Dermis blood vessel endothelial cell (primary cell): ENCODE measurements at places on chromosomes 3 and 15. TPM values are rescaled to one million over a fixed set of nuclear protein-coding genes. Genes with fewer than 3 reads are reported as not detected.

Gene CD200R1
- total RNA-seq, result not detected in 2 replicates

Gene DALRD3
- 45.1 and 47.5 TPM in 2 replicates for total RNA-seq

Gene MRAS
- total RNA-seq, result 6.8 and 11.5 TPM in 2 replicates

Gene SOX2
- total RNA-seq, result 0.05 TPM in 1 of 2 replicates, not detected in the other

Gene CHRM5
- total RNA-seq, result 0.17 TPM in 1 of 2 replicates, not detected in the other

Gene GOLGA8H
- 1.0 and 1.2 TPM in 2 replicates for total RNA-seq

Gene SLC51B
- not detected in 2 replicates for total RNA-seq

Gene CPOX
- 26.0 and 33.2 TPM in 2 replicates for total RNA-seq

Gene ITIH4
- 0.19 and 1.9 TPM in 2 replicates for total RNA-seq

Gene ZBTB38
- total RNA-seq, result 92.4 and 113 TPM in 2 replicates

Gene MGLL
- total RNA-seq, result 35.7 and 73.0 TPM in 2 replicates

Gene SLC28A2
- total RNA-seq, result not detected in 2 replicates

Gene AGTR1
- under 0.01 TPM in 1 of 2 replicates, not detected in the other for total RNA-seq

Gene CLDN16
- total RNA-seq, result 0.09 and 0.34 TPM in 2 replicates

Gene CCDC39
- under 0.01 and 0.34 TPM in 2 replicates for total RNA-seq

Gene CADPS
- not detected in 2 replicates for total RNA-seq

Gene RNF7
- total RNA-seq, result 38.1 and 93.8 TPM in 2 replicates

Gene VPS39
- total RNA-seq, result 47.0 and 53.4 TPM in 2 replicates
